Activated naive CD8-positive, alpha-beta T cell treated with anti-CD3 and anti-CD28 coated beads for 36 hours (primary cell): ENCODE measurements at places on chromosomes 6 and 20. TPM values are rescaled to one million over a fixed set of nuclear protein-coding genes. Genes with fewer than 3 reads are reported as not detected.

GRCh38 chr20:8116067-8116811 is 15.8 kb upstream of the PLCB1 start:
- DNase-seq: no peak
- H3K27me3 ChIP-seq: peaks cover 7% of the 10 kb centered on the region
- no peaks in the 10 kb centered on the region for H3K36me3 ChIP-seq

- peak; percentile 7 for DNase-seq
- H3K36me3 ChIP-seq: no peaks in the 10 kb centered on the region
- peaks cover 4% of the 10 kb centered on the region for H3K4me1 ChIP-seq
- peak overlapping the region; percentile 40 for H3K4me3 ChIP-seq
- no peak overlapping the region for H3K27ac ChIP-seq
Measured at GRCh38 chr6:63441266-63441956, 121.6 kb upstream of the LGSN start.

Gene TREML2
- 8.9 TPM for total RNA-seq

DNA sequence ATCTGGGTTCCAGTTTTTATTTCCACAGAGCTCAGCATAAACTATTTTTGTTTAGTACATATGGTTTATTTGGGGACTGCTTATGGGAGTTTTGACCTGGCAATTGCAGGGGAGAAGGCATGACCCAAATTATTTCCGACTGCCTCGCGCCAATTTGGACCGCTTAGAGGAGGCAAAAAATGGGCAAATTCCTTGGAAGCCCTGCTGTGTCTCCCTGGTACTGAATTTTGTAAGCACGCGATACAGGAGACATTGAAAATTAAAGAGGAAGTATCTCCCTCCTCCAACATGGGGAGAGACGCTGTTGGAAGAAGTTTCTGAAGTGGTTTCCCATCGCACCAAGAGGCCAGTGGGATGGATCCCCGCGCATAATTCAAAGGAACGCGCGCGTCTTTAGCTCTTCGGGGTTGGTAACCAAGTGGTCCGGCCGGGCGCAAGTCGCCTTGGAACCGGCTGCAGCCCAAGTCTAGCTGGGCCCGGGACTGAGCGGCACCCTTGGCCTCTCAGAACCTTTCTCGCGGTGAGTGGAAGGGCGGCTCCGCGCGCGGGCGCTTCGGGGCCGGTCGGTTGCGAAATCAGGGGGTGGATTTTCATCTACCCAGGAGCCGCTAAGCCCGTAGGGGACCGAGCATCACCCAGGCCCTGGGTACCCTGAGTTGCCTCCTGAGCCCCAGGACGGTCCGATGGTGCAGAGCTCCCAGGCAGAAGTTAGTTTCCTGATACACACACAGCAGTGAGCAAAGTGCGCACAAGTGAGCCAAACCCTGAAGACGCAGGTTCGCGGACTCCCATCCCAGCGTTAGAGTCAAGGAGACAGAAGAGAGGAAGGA is 6.2 kb downstream of the NKX2-2 start:
- DNase-seq: no peak
- peaks cover 29% of the 10 kb centered on the region for H3K4me1 ChIP-seq
- H3K4me3 ChIP-seq: no peak overlapping the region
- no peaks in the 10 kb centered on the region for H3K36me3 ChIP-seq

DNA sequence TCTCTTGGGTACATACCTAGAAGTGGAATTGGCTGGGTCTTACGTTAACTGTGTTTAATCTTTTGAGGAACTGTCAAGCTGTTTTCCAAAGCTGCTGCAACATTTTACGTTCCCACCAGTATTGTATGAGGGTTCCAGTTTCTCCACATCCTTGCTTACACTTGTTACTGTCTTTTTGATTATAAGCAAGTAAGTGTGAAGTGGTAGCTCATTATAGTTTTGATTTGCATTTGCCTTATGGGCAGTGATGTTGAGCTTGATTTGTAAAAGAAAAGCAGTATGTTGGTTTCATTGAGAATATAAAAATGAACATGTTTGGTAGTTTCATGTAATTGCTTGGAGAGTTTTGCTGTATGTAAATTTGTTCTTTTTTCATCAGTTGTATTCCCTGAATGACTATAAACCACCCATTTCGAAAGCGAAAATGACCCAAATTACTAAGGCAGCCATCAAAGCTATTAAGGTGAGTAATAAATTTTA is 40.4 kb downstream of the SCAF8 start:
- H3K4me1 ChIP-seq: peaks cover 43% of the 10 kb centered on the region
- peaks cover 37% of the 10 kb centered on the region for H3K36me3 ChIP-seq
- H3K27ac ChIP-seq: no peak overlapping the region
- no peak for DNase-seq
- no peaks in the 10 kb centered on the region for H3K27me3 ChIP-seq

Gene RPS6KA2
- 4.2 TPM for total RNA-seq

GRCh38 chr6:148573922-148574321 is 172.9 kb upstream of the UST start:
- no peak for DNase-seq
- H3K27ac ChIP-seq: no peak overlapping the region
- H3K4me1 ChIP-seq: no peaks in the 10 kb centered on the region
- H3K4me3 ChIP-seq: no peak overlapping the region
- H3K36me3 ChIP-seq: no peaks in the 10 kb centered on the region
- peaks cover 39% of the 10 kb centered on the region for H3K27me3 ChIP-seq

Gene DOK5
- total RNA-seq: 4.1 TPM
